ENCODE measurements at places on chromosomes 3 and 15.

GRCh38 chr3:15602146-15602536 is 596 bp downstream of the BTD start:
- no peaks in the 10 kb centered on the region for H3K27me3 ChIP-seq
- H3K4me1 ChIP-seq, result peaks cover 51% of the 10 kb centered on the region
- H3K4me3 ChIP-seq, result peak overlapping the region; percentile 99
- peaks cover 42% of the 10 kb centered on the region for H3K36me3 ChIP-seq

- DNase-seq, result no peak
- H3K27ac ChIP-seq, result peak overlapping the region; percentile 56
- H3K36me3 ChIP-seq, result no peaks in the 10 kb centered on the region
- peak overlapping the region; percentile 36 for H3K4me3 ChIP-seq
- H3K27me3 ChIP-seq, result no peaks in the 10 kb centered on the region
Measured at GRCh38 chr3:129594907-129595390, 11.5 kb downstream of the PLXND1 start.

- no peaks in the 10 kb centered on the region for H3K4me1 ChIP-seq
- no peak overlapping the region for H3K4me3 ChIP-seq
- no peak overlapping the region for H3K27ac ChIP-seq
- no peak for DNase-seq
- peaks cover 5% of the 10 kb centered on the region for H3K27me3 ChIP-seq
Measured at GRCh38 chr3:190088890-190089289, 31.8 kb downstream of the P3H2 start.

GRCh38 chr3:100682056-100682853 is 27.0 kb upstream of the TFG start:
- H3K27ac ChIP-seq, result no peak overlapping the region
- no peaks in the 10 kb centered on the region for H3K4me1 ChIP-seq
- H3K27me3 ChIP-seq, result peaks cover 3% of the 10 kb centered on the region
- DNase-seq, result no peak
- no peak overlapping the region for H3K4me3 ChIP-seq

DNA sequence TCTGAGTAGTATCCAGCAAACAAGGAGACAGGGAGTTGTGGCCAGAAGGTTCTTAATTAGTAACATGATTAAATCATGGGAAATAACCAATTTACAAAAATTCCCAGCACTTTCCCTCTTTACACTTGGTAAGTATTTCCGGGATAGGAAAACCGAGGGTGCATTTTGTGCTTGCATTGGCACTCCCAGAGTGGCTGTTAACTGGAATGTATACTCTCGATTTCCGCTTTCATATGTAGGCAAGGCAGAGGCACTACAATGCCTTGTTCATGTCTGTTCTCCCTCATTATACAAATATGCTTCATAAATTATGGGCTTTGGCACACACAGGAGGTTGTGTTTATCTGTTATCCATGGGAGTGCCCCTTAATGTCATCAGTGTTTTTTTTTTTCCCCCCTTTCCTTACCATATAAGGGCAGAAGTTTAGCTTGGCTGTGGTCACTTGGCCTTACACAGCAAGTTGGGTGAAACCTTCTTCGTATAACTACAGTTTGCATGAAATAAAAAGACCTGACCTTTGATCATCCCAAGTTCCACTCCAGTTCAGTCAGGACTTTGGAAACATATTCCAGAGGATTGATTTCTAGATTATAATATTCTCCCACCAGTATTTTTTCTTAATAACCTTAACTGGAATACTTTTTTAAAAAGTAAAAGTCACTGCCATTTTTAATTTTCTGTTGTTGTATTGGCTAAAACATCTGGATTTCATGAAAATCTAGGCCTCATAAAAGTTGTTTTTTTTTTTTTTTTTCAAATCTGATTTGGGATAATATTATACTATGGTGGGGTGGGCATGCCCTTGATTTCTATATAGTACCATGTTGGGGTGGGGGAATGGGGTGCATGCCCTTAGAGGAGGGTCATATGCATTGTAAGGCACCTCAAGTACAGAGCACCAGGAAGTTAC is 8.9 kb downstream of the TPM1 start:
- peaks cover 7% of the 10 kb centered on the region for H3K27me3 ChIP-seq
- H3K4me1 ChIP-seq, result peaks cover 21% of the 10 kb centered on the region
- DNase-seq, result no peak

DNA sequence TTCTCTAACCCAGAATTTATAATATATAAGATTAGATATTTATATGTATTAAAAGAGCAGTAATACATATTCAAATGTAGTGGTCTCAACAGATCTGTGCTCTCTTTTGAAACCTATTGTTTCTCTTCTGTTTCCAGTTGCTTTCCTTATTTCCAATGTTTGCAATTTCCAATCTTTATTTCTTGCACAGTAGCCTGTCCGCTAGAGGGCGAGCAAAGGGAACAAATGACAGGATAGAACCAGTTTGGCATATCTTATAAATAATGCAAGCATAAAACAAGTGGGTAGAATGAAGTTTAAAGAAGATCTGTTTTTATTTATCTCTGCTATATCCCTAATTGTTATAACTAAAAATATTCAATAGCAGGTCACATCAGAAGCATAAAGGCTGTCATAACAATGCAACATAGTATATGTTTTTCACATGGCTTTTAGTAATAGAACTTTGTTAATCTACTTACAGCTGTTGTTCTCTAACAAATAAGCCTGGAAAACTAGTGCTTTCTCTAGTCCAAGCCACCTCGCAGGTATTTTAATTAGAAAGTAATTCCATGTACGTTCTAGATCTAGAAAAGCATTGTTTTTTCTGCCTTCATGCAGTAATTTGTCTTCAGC is 15.1 kb upstream of the TCAIM start:
- peaks cover 5% of the 10 kb centered on the region for H3K27me3 ChIP-seq
- H3K4me1 ChIP-seq, result no peaks in the 10 kb centered on the region
- no peak overlapping the region for H3K27ac ChIP-seq
- H3K36me3 ChIP-seq, result no peaks in the 10 kb centered on the region
- no peak overlapping the region for H3K4me3 ChIP-seq

- H3K27me3 ChIP-seq, result peaks cover 11% of the 10 kb centered on the region
- no peaks in the 10 kb centered on the region for H3K36me3 ChIP-seq
- no peak for DNase-seq
- no peak overlapping the region for H3K27ac ChIP-seq
Measured at GRCh38 chr3:24199300-24199699, 254.2 kb downstream of the NR1D2 start.

- no peaks in the 10 kb centered on the region for H3K4me1 ChIP-seq
- H3K36me3 ChIP-seq, result no peaks in the 10 kb centered on the region
- H3K27ac ChIP-seq, result no peak overlapping the region
- peaks cover 9% of the 10 kb centered on the region for H3K27me3 ChIP-seq
- no peak for DNase-seq
- no peak overlapping the region for H3K4me3 ChIP-seq
Measured at GRCh38 chr3:2889736-2890135, 220.4 kb downstream of the IL5RA start.

DNA sequence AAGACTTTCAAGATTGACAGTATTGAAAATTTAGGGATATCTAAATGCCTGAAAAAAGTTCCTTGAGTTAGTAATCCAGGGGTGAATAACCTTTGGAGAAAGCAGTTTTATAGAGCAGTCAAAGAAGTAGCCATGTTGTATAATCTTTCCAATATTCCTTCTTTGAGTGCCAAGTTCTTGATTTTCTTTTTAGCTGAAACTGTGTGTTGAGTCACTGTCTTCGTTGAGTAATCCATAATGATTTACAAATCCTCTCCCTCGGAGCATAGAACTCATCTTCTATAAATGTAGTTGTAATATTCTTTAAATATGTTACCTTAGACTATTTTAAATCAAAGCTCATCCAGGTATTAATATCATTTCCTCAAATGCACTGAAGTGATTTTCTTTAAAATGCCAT is 135.2 kb downstream of the BBX start:
- H3K36me3 ChIP-seq, result no peaks in the 10 kb centered on the region
- no peaks in the 10 kb centered on the region for H3K27me3 ChIP-seq
- H3K27ac ChIP-seq, result no peak overlapping the region
- no peak for DNase-seq
- peaks cover 8% of the 10 kb centered on the region for H3K4me1 ChIP-seq
- H3K4me3 ChIP-seq, result no peak overlapping the region

DNA sequence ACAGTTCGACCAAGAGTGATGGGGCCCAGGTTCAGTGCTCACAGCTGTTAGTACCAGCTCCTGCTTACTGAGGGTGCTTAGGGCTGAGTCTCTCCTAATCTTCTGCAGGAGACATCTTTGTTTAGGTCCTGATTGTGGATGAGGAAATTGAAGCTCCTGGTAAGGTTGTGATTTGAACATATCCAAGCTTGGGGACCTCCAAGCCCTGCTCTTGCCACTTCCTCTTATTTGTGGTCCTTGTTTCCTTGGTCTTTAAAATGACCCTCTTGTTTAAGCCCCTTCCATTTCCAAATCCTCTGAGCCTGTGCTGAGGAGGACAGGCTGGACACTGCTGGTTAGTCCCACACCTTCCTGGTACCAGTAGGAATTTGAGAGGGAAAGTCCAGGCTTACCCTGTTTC is 87.0 kb downstream of the EEFSEC start:
- H3K27me3 ChIP-seq, result no peaks in the 10 kb centered on the region
- peaks cover 55% of the 10 kb centered on the region for H3K4me1 ChIP-seq
- H3K4me3 ChIP-seq, result no peak overlapping the region
- H3K27ac ChIP-seq, result no peak overlapping the region
- DNase-seq, result no peak
- no peaks in the 10 kb centered on the region for H3K36me3 ChIP-seq

DNA sequence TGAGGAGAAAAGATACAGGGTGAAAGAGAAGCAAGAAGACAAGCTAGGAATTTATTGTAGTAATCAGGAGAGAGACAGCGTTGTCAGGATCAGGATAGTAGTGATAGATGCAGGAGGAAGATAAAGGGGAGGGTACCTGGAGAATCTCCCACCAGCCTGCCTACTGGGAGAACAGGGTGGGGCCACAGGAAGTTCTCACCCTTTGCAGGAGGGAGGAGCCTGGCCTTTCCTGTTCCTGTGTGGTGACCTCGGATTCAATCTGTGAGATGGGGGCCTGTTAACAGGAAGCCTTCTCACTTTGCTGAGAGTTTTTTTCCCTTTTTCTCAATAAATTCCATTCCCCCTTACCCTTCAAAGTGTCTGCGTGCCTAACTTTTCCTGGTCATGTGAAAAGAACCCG is 37.6 kb downstream of the GMPS start:
- no peak overlapping the region for H3K4me3 ChIP-seq
- no peaks in the 10 kb centered on the region for H3K27me3 ChIP-seq
- DNase-seq, result no peak
- H3K27ac ChIP-seq, result peak overlapping the region; percentile 69
- peaks cover 12% of the 10 kb centered on the region for H3K4me1 ChIP-seq

GRCh38 chr3:13869761-13870343 is 10.0 kb downstream of the WNT7A start:
- H3K4me3 ChIP-seq, result no peak overlapping the region
- H3K4me1 ChIP-seq, result peaks cover 53% of the 10 kb centered on the region
- peaks cover 10% of the 10 kb centered on the region for H3K36me3 ChIP-seq
- H3K27me3 ChIP-seq, result peaks cover 2% of the 10 kb centered on the region

DNA sequence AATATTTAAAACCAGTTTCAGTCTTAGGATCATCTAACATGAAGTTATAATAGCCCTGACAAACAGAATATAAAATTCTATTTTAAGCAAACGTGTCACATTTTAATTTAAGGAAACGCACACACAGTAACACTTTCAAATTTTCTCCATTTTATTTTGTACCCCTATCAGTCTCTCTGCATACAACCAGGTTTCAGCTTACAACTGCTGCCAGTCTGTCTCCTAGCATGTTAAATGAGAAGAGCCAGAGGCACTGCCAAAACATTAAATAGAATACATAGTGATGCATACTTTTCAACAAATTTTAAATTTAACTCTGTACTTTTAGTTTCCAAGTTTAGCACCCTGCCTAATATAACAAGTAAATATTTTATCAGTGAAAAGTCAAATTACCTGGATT is 60.8 kb downstream of the UACA start:
- peaks cover 53% of the 10 kb centered on the region for H3K27me3 ChIP-seq
- no peak overlapping the region for H3K27ac ChIP-seq
- H3K36me3 ChIP-seq, result no peaks in the 10 kb centered on the region
- H3K4me1 ChIP-seq, result no peaks in the 10 kb centered on the region

GRCh38 chr15:67142767-67143100 is 77.3 kb downstream of the SMAD3 start:
- no peaks in the 10 kb centered on the region for H3K36me3 ChIP-seq
- no peak overlapping the region for H3K4me3 ChIP-seq
- H3K27me3 ChIP-seq, result no peaks in the 10 kb centered on the region
- no peak for DNase-seq

DNA sequence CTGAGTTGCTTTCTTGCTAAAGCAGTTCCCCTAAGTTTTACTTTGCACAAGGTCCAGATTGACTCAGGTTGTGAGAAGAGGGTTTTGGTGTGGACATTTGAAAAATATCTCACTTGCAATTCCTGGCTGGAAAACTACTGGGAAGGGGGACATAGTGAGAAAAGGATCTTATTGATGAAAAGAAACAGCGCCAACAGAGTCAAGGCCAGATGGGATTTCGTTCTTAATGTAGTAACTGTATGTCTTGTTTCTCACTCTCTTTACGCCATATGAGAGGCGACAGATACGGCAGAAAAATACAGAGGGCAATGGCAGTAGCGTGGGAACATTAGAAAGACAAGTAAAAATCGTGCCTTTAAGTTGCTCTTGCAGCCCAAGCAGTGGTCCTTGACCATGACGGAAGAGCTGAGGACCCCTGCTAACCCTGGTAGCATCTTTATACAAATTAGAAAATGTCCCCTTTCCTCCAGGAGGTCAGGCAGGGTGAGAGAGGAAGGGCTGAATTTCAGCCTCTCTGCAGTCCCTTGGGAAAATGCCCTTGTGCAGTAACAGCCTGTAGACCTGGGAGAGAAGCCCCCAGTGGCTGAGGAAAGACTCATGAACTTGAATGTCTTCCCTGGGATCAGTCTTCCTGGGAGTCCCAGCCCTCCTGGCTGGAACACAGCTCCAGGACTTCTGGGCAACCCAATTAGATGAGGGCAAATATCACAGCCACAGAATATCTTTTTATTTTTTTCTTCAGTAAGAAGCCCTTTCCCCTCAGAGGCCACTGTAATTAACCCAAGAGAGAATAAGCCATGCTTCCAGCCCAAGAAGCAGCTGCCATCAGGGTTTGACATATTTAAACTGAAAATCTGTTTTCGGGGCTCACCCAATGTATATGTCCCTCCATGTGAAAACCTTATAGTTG is 113.4 kb downstream of the CD47 start:
- no peaks in the 10 kb centered on the region for H3K27me3 ChIP-seq
- peak overlapping the region; percentile 77 for H3K4me3 ChIP-seq
- no peaks in the 10 kb centered on the region for H3K36me3 ChIP-seq
- peak overlapping the region; percentile 63 for H3K27ac ChIP-seq
- no peak for DNase-seq

DNA sequence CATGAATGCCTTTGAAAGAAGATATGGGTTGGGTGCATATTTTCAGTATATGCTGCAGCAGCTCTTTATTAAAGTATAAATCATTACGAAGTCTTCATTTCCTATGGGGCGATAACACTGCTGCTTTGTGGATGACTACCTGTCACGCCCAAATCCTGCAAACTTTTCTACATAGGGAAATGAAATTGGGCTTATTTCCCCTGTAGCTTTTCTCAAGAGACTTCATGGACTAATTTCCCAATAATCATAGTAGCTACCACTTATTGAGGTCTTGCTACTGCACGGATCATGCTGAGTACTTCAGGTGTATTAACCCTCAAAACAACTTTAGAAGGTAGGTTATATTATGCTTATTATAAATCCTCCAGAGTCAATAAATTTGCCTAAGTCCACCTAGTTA is 8.0 kb downstream of the TGFBR2 start:
- H3K27me3 ChIP-seq, result no peaks in the 10 kb centered on the region
- DNase-seq, result no peak
- peaks cover 99% of the 10 kb centered on the region for H3K4me1 ChIP-seq
